Heart right ventricle (tissue), 16 donors: ENCODE measurements at places on chromosomes 2 and 18. TPM values are rescaled to one million over a fixed set of nuclear protein-coding genes. Genes with fewer than 3 reads are reported as not detected.
A peak's percentile ranks its signal among the peaks of the same experiment; 100 is the strongest.

Gene COLEC11
- 5.9 TPM for total RNA-seq

Gene ERFE
- total RNA-seq: not detected

Gene CFC1
- not detected for total RNA-seq

Gene ZEB2
- 76.5 TPM for total RNA-seq

Gene KCNG2
- total RNA-seq: 0.79 TPM

Gene PAIP2B
- 74.9 TPM for total RNA-seq

Gene ABHD3
- 7.0 TPM for total RNA-seq

Gene HOXD8
- total RNA-seq: 0.28 TPM

Gene REG1A
- 1.6 TPM for total RNA-seq

Gene GCG
- total RNA-seq: not detected

Gene DES
- total RNA-seq: 15,924 TPM

Gene DYNAP
- not detected for total RNA-seq

Gene SALL3
- 0.28 TPM for total RNA-seq

GRCh38 chr2:216648105-216648504 lies 14.9 kb downstream of the IGFBP2 start:
- no peak for DNase-seq

DNA sequence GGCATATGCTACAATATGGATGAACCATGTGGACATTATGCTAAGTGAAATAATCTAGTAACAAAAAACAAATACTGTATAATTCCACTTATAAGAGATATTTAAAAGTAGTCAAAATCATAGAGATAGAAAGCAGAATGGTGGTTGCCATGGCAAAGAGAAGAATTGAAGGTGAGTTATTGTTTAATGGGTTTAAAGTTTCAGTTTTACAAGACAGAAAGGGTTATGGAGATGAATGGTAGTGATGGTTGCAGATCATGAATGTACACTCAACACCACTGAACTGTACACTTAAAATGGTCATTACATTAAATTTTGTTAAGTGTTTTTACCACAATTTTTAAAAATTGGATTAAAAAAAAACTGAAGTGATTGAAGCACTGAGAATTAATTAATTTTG lies 298.2 kb upstream of the ZC3H15 start:
- DNase-seq: no peak

DNA sequence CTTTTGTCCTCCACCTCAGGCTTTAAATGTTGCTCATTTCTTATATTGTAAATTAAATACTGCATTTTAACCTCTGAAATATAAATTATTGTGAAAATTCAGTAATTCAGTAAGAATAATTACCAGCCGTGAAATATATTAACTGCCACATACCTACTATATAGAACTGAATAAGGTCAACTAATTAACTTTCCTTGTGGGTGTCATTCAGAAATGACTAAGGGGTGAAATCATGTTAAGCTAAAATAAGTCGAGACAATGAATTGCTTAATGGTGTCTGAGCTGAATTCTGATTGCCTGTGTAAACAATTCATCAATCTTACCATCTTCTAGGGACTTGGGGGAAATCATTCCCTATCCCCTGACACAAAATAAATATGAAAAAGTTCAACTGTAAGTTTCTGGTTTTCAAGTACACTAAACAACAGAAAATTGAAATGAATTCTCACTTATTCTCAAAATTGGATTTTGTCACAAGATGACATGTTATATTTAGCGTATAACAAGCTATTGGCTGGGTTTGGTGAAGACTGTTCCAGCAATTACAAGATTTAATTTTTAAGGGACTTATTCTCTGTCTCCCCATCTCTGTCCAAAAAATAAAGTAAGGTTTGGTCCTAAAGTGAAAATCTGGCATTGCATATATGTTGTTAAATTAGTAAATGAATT lies 255.1 kb downstream of the METTL4 start:
- no peak for DNase-seq

- DNase-seq: peak; percentile 26
Observed at GRCh38 chr2:102660070-102660469, 40.7 kb downstream of the SLC9A2 start.

GRCh38 chr2:238987352-238987981 lies 139.6 kb downstream of the TWIST2 start:
- no peak for DNase-seq

DNA sequence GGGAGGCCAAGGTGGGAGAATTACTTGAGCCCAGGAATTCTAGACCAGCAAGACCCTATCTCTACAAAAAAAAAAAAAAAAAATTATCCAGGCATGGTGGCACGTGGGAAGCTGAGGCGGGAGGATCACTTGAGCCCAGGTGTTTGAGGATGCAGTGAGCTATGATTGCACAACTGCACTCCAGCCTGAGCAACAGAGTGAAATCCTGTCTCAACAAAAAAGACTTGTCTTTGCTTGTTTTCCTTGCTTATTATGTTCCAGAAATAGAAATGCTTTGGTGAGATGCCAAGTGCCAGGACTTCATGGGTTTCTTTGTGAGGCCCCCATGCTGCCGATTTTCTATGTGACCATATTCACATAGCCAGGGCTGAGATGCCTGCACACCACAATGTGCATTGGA lies 9.0 kb downstream of the DCDC2C start:
- no peak for DNase-seq

DNA sequence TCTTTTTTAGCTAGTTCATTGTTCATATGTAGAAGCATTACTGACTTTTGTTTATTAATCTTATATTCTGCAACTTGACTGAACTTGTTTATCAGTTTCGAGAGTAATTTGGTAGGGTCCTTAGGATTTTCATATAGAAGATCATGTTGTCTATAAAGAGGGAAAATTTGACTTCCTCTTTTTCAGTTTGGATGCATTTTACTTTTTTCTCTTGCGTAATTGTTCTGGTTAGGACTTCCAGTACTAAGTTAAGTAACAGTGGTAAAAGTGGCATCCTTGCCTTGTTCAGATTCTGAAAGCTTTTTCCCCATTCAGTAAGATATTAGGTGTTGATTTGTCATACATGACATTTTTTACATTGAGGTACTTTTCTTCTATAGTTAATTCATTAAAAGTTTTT lies 726.0 kb downstream of the KCNJ3 start:
- DNase-seq: no peak

DNA sequence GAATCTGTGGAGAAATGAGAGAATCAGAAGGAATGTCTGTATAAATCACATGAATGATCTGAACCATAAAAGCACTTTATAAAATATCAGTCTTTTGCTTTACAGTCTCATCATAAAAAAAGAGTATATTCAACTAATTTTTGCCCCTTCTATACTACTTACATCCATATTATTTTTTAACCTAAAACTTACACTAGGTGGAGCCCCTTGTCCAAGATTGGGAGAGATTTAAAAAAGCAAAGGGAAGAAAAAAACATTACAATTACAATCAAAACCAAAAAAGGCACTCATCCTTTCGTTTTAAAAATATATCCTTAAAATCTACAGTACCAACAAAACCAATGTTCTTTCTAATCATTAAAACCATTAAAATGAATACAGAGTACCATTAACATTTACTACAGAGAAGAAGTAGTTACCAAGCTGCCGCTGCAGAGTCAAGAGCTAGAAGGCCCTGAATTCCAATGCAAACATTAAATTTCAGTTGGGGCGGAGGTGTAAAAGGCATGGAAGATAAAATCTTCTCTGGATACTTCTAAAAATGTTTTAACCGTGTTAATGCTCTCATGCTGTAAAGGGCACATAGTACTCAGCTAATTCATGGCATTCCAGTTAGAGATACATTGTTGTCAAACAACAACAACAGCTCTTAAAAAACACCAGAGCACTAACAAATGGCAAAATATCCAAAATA lies 56.7 kb upstream of the EPB41L3 start:
- DNase-seq: no peak

DNA sequence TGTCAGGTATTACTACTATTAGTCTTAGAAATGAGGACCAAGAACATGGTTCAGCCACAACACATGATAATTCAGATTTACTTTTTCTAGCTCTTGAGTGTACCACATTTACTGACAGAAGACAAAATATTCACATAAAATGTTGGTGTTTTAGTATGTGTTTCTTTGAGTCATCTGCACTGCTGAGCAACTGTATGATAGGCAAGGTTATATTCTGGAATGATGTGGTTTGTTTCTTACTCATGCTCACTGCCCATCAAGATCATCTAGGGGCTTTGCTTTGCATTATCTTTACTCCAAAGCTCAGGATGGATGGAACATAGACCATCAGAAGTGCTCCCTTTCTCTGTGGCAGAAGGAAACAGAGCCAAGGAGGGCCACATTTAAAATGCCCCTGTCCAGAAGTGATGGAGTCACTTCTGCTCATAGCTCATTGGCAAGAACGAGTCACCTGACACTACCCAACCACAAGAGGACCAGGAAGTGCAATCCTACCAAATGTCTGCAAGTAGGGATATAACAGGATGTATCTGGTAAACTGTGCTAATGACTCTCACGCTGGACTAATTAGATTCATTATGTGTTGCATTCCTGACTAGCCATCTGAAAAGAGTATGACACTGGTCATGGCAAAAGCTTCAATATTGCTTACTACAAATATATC lies 81.5 kb downstream of the DIS3L2 start:
- DNase-seq: no peak

- DNase-seq: no peak
Observed at GRCh38 chr2:63035660-63036059, 15.0 kb upstream of the OTX1 start.

DNA sequence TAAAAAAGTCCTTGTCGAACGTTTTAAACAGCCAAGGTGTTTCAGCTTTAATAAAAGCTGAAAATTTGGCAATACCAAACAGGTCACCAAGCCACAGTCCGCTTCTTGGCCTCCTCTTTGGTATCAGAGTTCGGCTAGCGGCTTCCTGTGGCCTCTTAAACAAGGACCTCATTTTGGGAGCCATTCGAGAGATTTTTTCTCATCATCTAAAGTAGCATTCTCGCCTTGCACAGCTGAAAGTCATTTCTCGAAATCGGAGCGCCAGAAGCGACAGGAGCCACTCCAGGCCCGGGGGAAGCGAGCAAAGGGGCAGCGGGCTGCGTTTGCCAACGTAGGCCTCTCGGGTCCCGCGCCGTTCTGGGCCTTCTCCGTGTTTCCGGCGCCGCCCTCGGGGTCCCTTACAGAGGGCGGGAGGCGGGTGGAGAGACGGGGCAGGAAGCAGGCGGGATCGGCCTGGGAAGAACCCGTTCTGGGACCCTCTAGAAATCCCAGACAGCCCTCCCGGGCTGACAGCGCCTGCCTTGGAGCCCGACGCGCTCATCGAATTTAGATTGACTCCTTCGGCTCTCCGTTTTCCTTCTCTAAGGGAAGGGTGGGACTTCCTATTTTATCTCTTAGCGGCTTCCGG lies 522 bp upstream of the ZNF407 start:
- peak; percentile 73 for DNase-seq

GRCh38 chr2:71466301-71467179 lies 13.2 kb downstream of the DYSF start:
- DNase-seq: peak; percentile 71

- no peak for DNase-seq
Observed at GRCh38 chr2:167575276-167575675, 672.1 kb downstream of the STK39 start.

DNA sequence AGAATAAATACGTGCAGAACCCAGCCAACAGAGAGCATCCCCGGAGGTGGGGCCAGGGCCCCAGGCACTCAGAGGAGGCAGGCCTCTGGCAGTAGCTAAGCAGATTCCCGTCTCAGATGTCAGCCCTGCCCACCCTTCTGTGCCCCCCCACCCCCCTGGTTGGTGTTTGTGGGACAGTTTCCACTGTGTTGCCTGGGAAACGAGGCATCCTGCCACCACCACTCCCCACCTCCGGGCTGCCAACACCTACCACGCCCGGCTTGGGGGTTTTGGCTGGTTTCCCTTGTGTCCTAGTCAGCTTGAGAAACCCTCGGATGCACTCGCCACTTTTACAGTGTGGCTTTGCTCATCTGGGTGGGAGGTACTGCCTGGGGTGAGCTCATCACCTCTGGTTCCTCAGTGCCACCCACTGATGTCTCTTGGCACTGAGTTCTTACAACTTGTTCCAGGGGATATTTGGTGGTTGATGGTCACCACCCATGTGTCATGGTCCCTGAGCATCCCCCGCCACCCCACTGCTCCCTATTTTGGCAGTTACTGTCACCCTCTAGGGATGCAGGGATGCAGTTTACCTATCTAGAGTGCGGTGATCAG lies 72.4 kb upstream of the YWHAQ start:
- peak; percentile 27 for DNase-seq

DNA sequence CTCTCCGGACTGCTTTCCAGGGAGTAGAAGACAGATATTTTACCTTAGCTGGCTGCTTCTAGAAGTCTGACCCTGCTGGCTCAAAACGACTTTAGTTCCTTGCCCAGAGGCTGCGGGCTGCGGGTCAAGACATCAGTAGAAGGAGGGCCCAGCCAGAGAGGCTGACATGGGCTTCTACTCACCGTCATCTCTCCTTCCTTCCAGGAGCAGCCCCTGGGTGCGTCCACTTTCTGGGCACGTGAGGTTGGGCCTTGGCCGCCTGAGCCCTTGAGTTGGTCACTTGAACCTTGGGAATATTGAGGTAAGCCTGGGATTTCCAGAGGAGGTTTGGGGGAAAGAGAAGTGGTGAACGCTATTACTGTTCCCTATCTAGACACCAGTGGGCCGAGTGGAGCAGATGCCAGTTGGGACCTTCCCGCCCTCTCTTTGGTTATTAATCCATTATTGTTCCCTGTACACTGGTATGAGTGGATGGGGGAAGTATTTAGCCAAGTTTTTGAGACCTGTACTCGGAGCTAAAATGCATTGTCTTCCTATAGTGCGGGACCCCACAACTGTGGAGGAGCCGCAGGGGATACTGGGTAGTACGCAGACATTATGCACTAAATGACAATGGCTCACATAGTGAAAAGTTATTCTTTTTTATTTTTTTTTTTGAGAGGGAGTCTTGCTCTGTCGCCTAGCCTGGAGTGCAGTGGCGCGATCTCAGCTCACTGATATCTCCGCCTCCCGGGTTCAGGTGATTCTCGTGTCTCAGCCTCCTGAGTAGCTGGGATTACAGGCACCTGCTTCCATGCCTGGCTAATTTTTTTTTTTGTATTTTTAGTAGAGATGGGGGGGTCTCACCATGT lies 26.3 kb upstream of the CASP8 start:
- no peak for DNase-seq

DNA sequence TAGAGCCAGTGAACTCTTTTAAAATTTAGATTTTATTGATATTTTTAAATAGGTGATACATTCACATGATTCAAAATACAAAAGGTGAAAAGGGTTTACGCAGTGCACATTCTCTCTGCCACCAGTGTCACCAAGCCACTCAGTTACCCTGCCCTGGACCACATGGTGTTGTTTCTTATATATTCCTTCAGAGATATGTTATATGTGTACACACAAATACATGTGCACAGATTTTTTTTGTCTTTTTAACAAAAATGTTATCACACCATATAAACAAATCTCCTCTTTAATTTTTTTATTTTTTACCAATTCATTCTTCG lies 26.2 kb downstream of the SERPINB4 start:
- DNase-seq: no peak

- DNase-seq: peak; percentile 32
Observed at GRCh38 chr2:178008636-178009289, 63.8 kb downstream of the PDE11A start.

DNA sequence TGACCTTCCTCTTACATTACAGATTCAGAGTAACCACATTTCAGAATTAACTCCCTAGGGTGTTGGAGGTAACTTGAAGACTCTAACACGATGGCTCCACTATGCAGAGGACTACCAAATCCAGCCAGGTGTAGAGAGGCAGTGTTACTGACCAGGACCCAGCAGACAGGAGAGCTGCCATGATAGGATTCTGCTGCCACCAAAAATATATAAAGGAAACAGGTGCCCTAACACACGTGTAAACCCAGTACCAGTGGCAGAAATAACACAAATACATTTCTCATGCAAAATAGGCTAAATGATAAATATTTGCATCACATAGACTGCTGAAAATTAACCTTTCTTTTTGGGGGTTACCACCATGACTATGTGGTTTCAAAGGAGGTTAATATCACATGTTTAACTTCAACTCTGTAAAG lies 7.0 kb downstream of the ZBTB14 start:
- no peak for DNase-seq

GRCh38 chr18:3726238-3726951 lies 276.4 kb downstream of the TGIF1 start:
- no peak for DNase-seq
